ENCODE measurements at places on chromosomes 1 and 21.

DNA sequence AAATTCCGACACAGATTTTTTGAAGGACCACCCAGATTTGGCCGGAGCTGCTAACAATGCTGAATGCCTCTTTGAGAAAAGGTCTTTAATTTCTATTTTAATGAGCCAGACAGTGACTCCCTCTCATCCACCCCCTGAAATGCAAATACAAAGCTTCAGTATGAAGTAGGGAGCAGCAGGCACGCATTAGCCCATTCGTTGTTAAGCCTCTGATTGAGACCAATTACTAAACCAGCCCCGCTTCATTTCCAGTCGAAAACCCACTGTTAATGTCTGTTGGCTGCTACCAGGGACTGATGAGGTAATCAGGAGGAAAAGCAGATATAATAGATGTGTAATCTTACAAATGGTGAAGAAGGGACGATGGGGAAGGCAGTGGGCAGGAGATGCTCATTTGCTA, 4.8 kb upstream of the C8A start:
- no peak for DNase-seq

DNA sequence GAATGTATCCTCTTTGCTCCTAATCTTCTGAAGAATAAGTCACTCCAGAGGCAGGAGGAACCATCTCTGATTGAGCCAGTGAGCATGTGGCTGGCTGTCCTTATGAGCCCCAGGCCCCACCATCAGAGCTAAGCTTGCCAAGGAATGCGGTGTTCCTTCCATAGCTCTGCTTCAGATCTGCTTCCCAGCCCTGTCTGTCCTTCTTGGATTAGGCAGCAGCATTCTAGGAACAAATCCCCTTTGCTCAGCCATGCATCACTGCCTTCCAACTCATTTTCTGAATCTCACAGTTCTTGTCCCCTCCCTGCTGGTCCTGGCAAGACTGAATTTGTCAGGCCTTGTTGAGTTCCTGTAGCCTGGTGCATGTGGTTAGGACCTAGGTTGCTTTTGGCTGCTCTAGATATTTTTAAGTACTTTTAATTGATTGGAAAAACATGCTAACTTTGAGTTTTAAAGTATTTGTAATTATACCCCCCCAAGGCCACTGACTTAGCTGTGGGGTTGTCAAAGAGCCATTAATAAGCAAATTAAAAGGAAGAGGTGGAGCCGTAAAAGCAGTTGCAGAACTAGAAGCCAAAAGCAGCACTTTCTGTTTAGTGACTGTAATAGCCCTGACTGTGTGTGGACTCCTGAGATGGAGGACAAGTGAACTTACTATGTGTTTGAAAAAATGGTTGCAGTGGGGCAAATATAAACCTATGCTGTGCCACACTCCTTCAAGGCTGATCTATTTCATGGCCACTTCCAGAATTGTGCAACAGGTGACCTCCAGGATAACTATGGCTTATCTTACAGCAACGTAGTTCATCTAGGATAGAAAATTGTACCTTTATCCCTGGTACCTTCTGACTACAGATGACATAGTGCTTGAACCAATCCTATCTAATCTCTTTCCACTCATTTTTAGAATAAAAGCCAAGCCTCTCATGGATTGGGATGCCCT, 61.3 kb upstream of the BACH1 start:
- DNase-seq: no peak

GRCh38 chr1:168386949-168387586, 106.4 kb downstream of the TBX19 start:
- DNase-seq: peak; percentile 52

DNA sequence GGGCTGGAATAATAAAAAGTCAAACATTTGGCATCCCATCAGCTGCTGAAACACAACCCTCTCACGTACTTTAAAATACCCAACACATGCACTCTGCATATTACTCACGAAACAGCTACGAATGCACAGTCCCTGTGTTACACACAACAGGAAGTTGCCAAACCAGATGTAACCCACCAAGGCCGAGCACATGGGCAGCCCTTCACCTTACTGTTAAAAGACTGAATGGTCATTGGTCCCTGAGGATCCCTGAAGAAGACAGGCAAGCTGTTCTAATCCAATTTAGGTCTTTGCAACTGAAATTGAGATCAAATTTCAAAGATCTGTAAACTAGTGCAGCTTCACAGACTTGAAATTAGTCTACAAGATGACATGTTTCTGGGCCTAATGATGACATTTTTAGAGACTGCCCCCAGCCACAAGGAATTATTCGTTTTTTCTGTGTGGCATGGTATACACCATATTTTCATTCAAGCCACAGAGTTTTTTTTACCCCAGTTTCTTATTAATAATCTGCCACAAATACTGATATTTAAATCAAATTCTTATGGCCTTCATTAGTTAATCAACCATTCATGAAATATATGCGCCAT, 25.6 kb upstream of the IER5 start:
- DNase-seq: peak; percentile 14

- DNase-seq: no peak
Observed at GRCh38 chr1:95003433-95003738, 69.4 kb downstream of the ALG14 start.

GRCh38 chr1:204130981-204131892, 20.6 kb downstream of the ETNK2 start:
- DNase-seq: no peak

- no peak for DNase-seq
Observed at GRCh38 chr1:110696818-110697217, 22.1 kb upstream of the KCNA3 start.

DNA sequence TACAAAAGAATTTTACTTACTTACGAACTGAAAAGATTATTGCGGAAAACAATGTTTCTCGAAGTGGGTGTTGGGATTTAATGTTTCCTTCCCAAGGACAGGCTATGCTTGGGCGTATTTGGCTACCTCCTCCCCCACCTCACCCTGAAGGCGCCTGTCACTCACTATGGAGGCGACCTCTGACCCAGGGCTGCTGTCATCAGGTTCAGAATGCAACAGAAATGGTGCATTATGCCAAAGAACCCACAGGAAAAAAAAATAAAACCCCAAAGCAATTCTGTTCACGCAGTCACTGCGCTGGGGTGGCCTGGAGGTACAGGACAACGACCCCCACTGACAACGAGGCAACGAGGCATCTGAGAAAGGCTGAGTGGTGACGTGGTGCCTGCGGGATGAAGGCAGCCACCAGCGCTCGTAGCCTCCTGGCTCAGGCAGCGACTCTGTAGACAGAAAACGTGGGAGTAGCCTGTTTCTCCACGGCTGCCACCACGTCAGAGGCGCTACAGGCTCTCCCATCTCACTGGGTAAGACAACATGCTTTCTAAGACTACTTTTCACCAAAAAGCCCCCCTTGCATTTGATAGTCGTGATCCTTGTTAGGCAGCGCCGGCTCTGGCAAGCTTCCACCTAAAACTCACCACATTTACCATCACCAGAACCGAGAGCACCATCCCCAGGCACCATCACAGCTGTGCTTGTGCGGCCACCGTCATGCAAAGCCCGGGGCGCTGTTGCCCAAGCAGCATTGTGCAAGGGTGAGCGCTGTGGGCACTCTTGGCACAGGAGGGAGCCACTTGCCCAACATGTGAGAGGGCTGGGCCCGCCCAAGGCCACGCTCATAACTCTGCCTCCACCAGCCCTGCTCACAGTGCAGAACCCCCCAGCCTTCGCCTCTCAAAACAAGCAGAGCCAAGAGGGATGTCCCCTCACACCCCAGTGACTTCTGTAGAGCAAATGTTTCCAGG, 14.3 kb downstream of the NADK start:
- no peak for DNase-seq

DNA sequence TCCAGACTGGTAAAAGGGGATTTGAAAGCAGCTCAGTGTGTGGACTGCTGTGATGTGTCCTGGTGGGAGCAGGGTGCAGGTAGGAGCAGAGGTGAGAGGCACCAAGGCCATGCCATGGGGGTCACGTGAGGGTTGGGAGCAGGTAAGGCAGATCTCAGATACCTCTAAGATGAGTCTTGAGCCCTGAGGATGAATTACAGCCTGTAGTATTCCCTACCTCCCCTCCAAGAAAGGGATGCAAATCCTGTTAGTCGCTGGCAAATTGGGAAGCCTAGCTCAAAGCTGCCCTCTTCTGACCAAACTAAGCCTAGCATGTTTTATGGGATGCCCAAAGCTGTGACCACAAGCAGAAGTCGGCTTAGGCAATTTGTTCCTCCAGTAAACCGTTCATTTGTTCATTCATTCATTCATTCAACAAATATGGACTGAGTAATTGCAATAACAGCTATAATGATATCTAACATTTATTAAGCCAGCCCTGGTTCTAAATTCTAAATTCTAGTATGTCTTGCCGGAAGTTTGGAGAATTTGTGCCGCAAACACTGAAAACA, 3.9 kb upstream of the NUAK2 start:
- peak; percentile 39 for DNase-seq

Data from activated T-helper 1 cell treated with anti-CD3 and anti-CD28 coated beads, Interleukin-12 subunit alpha, Interleukin-12 subunit beta, Interleukin-2, Interleukin-4 antibody, amounts not matched to agents 30 ng/mL and 10 ng/mL and 1 ng/mL, durations not matched to agents 14 hours and 24 hours and 36 hours (primary cell).